ENCODE measurements at places on chromosomes 5 and 9.

- no peak for DNase-seq
These were observed 88.7 kb downstream of the CFAP90 start for GRCh38 chr5:7762267-7762666.

GRCh38 chr5:179409806-179410205 lies 64.5 kb upstream of the ADAMTS2 start:
- no peak for DNase-seq

DNA sequence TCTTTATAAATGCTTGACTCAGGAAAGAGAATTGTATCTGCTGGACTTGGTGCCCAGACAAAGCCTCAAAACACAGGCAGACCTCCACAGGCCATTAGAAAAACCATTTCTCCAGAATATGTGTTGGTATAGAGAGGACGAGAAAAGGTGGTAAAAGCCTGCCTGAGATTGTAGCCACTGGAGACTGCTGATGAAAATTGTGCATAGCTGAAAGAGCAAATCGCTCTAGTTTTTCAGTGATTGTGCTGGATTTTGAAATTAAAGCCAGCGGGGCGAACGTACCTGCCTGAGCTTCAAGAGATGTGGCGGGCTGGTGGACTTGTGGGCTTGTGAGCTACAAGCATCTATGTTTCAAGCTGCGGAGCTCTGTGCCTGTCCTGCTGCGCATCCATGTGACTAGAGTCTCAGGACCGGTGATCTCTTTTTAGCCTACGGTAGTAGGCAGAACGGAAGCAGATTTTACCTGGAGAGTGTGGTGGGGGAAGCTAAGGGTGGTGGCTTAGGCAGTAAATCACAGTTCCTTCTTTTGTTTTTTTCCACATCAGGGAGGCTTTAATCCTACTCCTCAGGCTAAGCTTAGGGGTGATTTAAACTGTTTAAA lies 193.6 kb downstream of the SREK1 start:
- DNase-seq = no peak

DNA sequence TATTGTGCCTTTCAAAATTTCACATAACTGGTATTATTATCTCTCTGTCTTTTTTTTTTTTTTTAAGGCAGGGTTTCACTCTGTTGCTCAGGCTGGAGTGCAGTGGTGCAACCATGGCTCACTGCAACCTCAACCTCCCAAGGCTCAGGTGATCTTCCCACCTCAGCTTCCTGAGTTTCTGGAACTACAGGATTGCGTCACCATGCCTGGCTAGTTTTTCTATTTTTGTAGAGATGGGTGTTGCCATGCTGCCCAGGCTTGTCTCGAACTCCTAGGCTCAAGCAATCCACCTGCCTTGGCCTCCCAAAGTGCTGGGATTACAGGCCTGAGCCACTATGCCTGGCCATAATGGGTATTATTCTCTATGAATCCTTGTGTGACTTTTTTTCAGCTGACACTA lies 402.3 kb upstream of the SMARCA2 start:
- DNase-seq = no peak

DNA sequence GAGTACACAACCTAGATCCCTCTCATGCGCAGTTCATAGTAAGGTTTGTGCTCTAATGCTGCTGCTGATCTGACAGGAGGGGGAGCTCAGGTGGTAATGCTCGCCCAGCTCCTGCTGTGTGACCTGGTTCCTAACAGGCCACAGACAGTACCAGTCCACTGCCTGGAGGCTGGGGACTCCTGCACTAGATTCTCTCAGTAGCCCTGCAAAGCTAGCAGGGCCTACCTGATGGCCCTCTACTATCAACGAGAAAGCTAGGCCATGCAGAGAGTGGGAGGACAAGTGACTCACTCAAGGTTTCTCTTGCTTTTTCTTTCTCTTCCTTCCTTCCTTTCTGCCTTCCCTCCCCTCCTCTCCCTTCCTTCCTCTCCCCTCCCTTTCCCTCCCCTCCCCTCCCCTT lies 55.1 kb upstream of the TEX48 start:
- DNase-seq = no peak
